IPS DF 19.7 (cell line): ENCODE measurements at places on chromosomes 5 and 9.

- peak; percentile 63 for DNase-seq
These were observed 185.0 kb upstream of the ELL2 start for GRCh38 chr5:96146675-96147074.

- DNase-seq, result no peak
These were observed 279.2 kb downstream of the PIK3R1 start for GRCh38 chr5:68494771-68495170.

DNA sequence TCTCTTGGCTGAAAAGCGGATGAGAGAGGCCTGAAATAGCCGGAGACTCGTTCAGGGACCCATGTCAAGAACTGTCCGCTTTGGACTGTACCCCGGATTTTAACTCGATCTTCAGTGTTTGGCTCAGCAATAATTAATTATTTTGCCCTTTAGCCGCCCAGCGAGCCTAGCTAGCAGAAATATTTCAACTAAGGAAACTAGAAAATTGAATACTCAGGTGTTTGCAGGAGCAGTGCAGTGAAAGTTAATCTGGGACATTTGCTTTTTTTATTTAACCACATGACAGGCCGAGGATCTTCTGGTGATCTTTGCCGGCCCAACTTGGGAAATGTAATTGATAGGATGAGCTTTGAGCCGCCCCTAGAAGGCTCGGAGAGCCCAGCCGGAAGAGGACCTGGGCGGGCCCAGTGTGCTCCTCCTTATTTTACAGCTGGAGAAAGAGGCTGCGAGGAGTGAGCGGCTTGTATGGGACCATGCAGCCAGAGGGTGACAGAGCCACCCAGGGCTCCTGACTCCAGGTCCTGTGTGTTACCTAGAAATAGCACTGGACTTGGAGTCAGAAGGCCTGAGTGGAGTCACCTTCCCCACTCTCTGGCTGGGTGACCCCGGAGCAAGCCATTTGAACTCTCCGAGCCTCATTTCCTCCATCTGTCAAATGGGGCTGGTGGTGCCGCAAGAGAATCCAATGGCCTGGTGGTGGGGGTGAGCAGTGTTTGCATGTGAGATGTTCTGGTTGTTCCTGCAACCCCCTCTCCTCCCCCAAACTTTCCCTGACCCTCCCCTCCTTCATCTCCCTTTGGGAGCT is 2.4 kb downstream of the PPARGC1B start:
- no peak for DNase-seq

- DNase-seq, result no peak
These were observed 29.1 kb downstream of the FOCAD start for GRCh38 chr9:20713172-20713571.

DNA sequence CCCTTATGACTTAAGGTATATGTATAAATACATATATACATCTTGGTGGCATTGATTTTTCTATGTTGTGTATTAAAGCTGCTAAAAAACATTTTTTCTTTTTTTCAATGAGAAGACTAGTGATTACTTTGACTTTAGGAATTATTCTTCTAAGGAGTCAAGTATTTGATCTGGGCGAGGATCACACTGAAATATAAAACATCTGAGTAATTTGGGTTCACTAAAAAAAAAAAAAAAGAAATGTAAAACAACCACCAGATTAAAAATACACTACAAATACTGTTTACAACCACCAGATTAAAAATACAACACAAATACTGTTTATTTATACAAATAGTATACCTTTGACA is 9.0 kb downstream of the UBAP1 start:
- DNase-seq, result no peak

DNA sequence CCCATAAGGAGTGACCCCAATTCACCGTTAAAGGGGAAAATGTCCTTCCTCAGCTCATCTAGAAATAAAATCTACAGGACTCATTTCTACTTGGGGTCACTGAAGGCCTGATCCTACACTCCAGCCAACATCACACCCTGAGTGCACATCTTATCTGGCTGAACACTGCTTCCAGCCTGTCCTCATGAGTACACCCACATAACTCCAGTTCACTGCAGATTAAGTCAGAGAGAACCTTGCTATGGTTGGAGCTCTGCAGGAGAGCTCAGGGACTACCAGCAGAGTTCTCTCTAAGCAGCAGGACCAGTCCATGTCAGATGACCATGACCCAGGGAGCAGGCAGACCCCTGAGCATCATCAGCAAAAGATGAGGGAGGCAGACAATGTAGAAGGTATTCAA is 126.9 kb upstream of the MAP3K1 start:
- DNase-seq, result no peak

- peak; percentile 20 for DNase-seq
These were observed 48.1 kb upstream of the RIOK2 start for GRCh38 chr5:97231025-97231636.

- DNase-seq, result no peak
These were observed 147.3 kb downstream of the ACTL7B start for GRCh38 chr9:108708448-108708847.

- DNase-seq, result no peak
These were observed 314.9 kb downstream of the MARCHF11 start for GRCh38 chr5:15864536-15865215.

DNA sequence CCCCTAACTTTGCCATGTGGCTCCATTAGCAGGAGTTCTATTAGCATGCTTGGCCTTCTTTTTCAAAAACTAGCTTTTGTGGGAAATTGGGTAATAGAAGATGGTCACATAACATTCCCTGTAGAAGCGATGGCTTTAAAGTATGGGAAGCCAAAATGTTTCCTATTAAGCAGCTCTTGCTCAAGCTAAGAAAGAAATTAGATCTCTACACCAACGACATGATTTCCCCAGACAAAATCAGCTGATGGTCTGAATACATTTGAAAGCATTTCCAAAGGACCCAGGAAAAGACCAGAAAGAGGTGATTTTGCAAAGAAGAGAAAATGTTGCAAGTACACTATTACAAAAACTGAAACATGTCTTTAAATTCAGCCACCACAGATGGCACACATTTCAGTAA is 4.8 kb upstream of the NFIL3 start:
- no peak for DNase-seq

DNA sequence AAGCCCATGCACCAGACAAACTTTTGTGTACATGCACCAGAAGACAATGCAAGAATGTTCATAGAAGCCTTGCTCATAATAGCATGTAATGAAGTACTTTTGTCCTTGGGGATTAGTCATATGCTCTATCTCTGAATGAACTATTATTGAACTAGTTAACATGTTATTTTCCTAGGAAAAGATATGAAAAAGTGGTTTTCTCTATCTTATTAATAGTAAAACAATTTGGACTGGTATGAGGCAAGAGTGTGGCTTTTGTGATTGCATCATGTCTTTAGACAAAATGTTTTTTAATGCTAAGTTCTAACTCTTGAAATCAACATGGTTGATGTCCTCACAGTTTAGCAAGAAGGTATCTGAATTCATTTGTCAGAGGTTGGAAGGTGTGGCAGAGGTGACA is 55.7 kb upstream of the SPDL1 start:
- DNase-seq, result no peak

- no peak for DNase-seq
These were observed at the start of gene TUSC1 for GRCh38 chr9:25678147-25678666. TUSC1 (minus strand) TSS chr9:25678444; CDS start chr9:25678312, 132 bp downstream.

GRCh38 chr5:36928947-36929346 is 52.4 kb downstream of the NIPBL start:
- DNase-seq, result no peak

GRCh38 chr5:43616535-43616934 is 13.6 kb downstream of the NNT start:
- no peak for DNase-seq

DNA sequence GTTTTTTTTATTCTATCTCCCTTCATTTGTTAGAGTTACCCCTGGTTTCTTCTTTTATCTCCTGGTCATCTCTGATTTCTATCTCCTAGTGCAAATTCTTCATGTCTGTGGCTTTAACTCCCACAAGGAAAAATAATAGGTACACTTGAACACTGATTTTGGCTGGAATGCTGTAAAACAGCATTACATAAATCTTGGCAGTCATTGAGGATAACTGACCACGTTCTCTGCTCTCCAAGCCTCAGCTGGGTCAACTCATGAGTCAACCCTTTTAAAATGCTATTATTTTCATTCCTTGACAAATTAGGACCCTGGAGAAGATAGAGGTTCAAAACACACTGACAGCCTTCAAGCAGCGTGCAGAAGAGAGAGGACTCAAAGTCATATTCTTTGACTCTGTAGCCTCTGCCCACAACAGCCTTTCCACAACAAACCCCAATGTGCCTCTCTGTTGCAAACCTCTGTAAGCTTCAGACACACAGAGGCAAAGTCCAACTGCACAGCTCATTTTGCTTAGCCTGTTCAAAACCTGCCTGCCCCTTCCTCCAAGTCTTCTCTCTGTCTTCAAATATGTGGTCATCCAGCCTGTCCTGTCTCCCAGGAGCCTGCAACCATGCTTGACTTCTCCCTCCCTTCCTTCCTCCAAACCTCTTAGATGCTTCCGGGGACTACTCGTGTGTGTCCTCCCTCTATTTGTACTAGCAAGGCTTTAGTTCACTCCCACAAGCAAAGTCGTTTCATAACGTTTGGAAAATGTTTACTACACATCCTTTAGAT is 398.4 kb downstream of the MED10 start:
- no peak for DNase-seq

- no peak for DNase-seq
These were observed at the start of gene ISL1 for GRCh38 chr5:51383131-51384121. ISL1 (plus strand) TSS chr5:51383448; CDS start chr5:51383672, 224 bp downstream.

- DNase-seq, result no peak
These were observed 19.2 kb downstream of the LMAN2 start for GRCh38 chr5:177332031-177332895.

- no peak for DNase-seq
These were observed 43.8 kb upstream of the DAB2IP start for GRCh38 chr9:121607434-121608167.

DNA sequence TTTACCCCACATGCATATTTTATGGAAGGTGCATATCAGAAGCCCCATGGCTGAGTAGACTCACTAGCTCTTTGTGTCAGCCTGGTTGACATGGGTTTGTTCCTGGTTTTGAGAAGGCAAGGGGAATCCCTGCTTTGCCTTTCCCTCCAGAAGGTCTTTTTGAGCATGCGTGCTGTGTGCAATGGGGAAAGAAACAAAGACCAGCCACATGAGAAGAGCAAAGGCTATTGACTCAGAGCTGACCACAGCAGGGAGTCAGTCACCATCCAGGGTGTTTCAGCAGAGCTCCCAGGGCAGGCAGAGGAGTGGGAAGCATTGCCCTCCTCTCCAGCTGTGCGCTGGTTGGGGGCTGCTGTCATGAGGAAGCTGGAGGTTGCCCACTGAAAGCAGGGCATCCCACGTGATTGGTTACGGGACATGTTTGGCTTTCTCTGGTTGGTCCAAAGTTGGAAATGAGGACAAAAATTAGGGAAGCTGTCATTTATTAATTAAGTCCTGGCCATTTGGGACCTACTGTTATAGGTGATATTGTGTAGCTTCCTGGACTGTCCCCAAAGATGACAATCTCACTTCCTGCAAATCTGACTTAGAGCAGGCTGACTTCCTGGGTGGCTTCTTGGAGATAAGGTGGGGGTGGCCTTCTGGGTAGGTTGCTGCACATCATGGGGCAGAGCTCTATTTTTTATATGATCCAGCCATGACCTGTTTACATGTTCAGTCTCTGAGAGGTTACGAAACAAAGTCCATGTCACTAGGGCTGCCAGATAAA is 48.9 kb upstream of the TDRD7 start:
- no peak for DNase-seq

GRCh38 chr5:173878224-173878967 is 9.8 kb upstream of the CPEB4 start:
- DNase-seq, result no peak

DNA sequence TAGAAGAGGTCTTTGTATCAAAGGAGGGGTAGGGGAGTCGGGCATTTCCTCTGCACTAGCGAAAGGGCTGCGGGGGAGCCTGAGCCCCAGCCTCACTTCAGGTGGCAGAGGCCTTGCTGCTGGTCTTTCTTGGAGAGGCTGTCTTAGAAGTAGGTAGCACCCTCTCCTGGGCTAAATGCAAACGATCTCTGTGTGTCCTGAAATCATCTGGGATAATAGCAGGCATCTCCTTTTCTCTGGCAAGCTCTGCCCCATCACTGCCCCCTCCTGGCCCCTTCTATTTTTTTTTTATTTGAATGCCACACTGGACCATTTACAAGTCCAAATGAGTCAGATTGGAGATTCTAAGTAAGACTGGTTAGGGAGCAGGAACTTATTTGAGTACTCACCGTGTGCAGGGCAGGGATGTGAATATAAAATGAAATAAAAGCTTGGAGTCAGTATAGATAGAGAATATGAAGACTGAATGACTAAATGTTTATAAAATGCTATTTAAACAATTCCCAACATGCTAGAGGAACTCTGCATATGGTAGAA is 137.1 kb downstream of the FGF1 start:
- peak; percentile 93 for DNase-seq

DNA sequence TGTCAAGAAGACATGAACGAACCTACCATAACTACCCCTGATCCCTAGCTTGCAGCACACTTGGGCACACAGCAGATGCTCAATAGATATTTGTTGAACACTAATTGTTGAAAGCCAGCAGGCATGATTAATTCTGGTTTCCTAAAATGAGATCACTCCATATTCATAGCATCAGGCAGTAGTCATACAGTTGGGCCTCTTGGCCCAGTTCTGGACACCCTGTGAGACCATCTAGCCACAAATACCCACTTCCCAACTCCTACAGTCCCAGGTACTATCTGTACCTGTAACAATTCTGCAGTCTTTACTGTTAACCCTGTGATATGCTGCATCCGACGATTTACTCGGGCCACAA is 24.2 kb downstream of the P4HA2 start:
- no peak for DNase-seq

GRCh38 chr5:15823398-15823797 is 323.4 kb downstream of the FBXL7 start:
- DNase-seq, result no peak

- DNase-seq, result no peak
These were observed 201.7 kb downstream of the GADD45G start for GRCh38 chr9:89806371-89807100.

- DNase-seq, result no peak
These were observed 26.7 kb upstream of the SUSD3 start for GRCh38 chr9:93031629-93032430.

- DNase-seq, result no peak
These were observed 5.8 kb upstream of the PAPPA start for GRCh38 chr9:116147821-116148220.

- DNase-seq, result no peak
These were observed 3.5 kb downstream of the PDLIM7 start for GRCh38 chr5:177493795-177494345.

- DNase-seq, result no peak
These were observed 35.9 kb upstream of the HSPA9 start for GRCh38 chr5:138610918-138611677.
